ENCODE measurements at places on chromosomes 5 and 9.
A peak's percentile ranks its signal among the peaks of the same experiment; 100 is the strongest.

DNA sequence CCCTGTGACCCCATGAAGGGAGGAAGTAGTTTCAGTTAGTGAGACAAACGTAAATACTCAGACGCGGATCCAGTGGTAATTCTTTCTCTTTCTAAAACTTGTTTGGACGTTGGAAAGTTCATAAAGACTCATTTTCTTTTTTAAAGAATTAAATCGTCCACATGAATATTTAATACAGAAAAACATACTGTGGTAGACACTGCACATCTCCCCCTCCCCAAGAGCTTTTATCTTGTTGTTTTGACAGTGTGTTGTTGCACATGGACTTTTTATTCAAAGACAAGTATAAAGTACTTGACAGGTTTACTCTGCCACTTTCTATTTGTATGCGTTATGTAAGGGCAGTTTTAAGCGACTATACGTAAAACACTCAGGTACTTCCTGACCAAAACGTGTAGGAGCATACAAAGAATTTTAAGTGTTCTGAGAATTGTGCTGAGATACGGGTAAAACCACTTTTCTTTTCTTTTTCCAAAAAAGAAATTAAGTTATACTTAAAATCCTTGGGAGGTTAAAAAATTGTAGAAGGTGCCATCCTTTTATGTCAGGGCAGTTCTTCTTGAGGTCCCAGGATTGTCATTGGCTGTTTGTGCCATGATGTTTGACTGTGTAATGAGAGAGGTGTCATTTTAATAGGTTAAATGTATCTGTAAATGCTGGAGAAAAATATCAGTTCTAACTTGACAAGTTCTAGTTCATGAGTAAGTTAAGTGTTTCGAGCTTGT, 1.3 kb downstream of the NIPBL start:
- no peak for DNase-seq

GRCh38 chr9:114299286-114300152, 23.4 kb upstream of the ORM1 start:
- DNase-seq, result no peak

DNA sequence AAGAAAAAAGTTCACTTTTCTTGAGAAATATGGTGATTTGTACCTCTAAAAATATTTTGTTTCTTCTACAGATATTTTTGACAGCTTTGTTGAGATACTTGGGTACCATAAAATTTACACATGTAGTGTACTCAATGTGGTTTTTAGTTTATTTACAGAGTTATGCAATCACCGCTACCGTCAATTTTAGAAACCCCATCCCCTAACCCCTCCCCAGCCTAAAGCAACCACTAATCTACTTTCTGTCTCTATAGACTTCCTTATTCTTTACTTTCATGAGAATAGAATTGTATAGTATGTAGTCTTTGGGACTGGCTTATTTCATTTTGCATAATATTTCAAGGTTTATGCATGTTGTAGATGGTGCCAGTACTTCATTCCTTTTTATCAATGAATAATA, 45.0 kb upstream of the TDRD7 start:
- DNase-seq, result no peak

- DNase-seq, result no peak
Observed at GRCh38 chr5:42614509-42614908, 142.1 kb upstream of the CCDC152 start.

DNA sequence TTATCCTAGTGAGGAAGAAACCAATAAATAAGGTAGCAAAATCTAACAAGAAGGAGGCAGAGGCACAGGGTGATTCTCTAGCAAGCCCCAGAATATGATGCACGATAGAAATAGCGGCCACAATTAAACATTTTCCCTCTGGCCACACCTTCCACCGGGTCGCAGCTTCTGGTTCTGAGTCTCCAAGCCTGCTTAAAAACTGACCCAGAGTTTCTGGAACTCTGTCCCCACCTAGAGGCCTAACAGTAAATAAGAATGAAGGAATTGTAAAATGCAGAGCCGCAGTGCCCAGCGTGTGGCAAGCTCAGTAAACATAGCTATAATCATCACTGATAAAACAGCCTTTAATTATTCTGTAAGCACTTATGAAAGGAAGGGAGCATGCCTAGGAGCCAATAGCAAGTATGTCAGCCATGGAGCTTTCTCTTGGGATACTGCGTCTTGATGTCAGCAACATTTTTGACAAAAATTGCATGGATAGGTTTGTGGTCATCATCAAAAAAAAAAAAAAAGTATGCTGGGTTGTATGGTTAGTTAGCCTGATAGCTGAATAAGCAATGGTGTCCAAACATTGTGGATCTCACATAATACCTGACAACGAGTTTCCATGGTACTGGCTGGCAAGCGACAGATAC, 465.5 kb downstream of the DNAH5 start:
- DNase-seq, result peak; percentile 15

- DNase-seq, result no peak
Observed at GRCh38 chr5:20353499-20353898, 365.5 kb upstream of the CDH18 start.

DNA sequence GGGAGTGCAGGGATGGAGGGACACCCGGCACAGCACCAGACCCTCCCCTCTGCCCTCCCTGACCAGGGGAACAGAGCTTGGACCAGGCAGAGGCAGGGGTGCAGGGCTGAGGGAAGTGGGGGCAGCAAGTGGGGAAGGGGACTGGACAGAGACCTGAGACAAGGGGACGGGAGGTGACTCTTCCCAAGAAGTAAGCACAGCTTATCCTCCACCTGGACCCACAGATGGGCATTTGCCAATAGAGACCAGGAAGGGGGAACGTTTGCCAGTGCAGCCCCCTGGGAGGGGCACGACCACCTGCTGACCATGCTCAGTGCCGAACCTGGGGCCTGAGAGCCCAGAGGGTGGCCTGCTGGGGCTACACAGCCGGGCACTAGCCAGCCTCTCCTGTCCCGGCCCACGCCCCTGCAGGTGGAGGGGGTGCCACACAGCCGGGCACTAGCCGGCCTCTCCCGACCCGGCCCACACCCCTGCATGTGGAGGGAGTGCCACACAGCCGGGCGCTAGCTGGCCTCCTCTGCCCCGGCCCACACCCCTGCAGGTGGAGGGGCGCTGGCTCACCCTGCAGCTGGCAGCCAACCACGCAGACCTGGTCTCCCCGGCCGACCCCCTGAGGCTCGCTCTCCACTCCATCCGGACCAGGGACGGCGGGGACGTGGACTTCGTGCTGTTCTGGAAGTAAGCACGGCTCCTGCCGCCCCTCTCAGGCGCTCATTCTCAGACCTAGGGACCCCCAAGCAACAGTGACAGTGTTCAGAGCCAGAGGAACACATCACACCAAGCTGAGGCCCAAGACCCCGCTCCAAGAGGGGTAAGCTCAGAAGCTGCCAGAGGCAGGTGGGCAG, 24.3 kb downstream of the GLT6D1 start:
- DNase-seq, result no peak

GRCh38 chr5:150081541-150082283, 4.6 kb downstream of the CSF1R start:
- no peak for DNase-seq

DNA sequence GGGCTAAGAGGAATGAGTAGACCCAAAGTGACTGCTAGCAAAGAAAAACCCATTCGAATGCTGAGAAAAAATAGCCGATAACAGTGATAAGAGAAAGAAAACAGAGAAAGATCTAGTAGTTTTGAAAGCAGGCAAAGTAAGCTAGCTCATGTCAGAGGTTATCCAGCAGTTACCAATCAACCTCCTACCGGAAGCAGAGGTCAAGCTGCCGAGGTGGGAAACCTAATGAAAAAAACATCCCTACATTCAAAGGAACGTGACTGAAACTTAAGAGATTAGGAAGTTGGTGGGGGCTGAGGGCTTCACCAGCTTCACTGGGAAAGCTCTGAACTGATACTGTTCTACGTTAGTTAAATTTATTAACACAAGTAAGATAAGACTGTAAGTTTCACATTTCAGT, 32.6 kb downstream of the SSBP2 start:
- DNase-seq, result no peak

DNA sequence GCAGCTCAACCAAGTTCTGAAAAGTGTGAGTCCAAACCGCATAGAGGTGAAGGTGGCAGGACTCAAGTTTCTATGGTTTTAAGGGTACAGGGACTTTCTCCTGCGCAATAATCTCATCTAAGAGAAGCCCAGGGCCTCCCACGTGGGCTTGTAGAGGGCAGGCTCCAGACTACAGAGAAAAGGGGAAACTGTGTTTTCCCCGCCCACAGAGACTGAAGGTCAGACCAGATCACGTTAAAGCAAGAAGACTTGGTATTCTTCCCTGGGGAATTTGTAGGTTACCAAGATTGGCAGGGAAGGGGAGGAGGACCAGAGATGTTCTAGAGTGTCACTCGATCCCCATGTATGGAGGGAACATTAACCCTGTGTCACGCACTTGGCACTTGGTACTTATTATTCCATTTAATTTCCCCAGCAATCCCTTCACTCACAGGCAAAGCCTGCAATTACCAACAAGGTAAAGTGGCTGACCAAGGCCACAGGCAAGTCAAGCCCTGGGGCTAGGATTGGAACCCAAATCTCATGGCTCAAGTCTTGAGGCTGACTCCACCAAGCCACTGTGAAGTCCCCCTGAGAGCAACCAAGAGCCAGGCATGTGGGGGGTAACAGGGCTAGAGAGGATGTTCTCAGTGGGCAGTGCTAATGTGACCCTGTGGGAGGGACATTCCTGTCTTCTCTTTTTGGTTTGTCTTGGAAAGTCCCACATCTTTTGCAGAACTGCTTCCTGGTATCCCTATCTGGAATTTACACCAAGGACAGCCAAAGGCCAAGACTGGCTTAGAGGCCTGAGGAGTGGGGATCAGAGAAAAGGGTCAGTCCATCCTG, 18.3 kb upstream of the NEK6 start:
- no peak for DNase-seq

DNA sequence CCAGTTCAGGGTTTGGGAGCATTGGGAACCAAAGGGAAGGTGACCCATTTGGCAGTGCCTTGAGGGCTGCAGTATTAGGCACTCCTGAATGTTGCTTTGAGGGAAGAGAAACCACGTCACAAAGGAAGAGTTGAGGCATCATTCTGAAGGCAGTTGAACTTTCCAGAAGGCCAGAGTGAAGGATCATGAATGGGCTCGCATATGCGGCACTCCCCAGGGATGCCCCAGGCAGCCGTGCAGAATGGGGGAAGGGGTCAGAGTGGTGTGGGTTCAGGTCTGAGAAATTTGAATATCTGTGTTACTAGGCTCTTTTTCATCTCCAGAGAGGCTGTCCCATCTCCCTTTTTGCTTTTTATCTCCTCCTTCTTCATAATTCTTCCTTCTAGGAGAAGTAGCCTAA, 60.6 kb upstream of the HMHB1 start:
- DNase-seq, result no peak

GRCh38 chr5:80810425-80810824, 149.7 kb upstream of the RASGRF2 start:
- DNase-seq, result no peak

- no peak for DNase-seq
Observed at GRCh38 chr5:149775785-149776184, 45.7 kb downstream of the PPARGC1B start.

- no peak for DNase-seq
Observed at GRCh38 chr9:129640086-129640870, 1.7 kb downstream of the ASB6 start.

DNA sequence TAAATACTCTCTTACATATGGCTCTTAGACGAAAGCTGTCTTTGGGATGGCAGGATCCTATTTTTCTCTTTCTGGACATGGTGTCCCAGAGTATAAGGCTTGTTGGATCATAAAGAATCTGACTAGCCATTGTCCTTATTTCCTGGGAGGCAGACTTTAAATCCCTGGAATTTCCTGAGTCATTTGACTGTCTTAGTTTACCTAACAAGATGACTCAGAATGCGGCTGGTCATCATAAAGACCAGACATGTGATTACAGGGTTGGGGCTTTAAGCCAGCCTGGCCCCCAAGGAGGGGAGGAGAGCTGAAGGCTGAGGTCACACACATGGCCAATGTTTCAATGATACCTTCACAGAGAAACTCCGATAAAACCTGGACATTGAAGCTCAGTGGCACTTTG, 37.2 kb downstream of the FAM240B start:
- peak; percentile 79 for DNase-seq

DNA sequence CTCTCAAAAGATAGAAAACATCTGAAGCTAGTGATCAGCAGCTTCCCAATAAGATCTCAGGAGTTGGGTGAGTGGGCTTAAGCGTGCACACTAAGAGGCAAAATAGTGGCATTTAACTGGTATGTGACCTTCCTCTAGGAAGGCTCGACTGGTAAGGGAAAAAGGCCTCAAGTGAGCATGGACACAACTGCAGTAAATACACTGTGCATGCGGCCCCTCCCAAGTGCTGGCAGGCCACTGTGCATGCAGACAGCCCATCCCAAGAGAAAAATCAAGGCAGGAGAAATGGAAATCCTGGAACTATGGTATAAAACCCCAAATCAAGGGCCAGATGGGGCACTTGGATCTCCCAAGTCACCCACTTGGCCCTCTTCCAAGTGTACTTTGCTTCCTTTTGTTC, 112.7 kb downstream of the SMC2 start:
- DNase-seq, result no peak

DNA sequence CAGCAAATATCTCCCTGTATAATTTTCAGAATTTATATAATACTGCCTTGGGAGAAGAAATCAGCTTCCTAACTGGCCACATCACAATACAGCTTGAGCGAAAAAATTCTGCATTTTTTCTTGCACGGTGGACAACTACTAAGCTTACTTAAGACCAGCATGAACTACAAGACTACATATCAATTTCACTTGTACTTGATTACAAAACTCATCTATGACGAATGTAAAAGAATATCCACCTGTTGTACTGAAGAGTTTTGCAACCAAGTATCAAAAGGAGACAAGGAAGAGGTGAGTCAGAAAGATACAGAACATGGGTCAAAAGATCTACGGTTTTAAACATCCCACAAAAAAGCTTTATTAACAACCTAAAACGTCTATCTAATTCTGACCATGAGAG, 279.4 kb downstream of the BNC2 start:
- DNase-seq, result no peak

DNA sequence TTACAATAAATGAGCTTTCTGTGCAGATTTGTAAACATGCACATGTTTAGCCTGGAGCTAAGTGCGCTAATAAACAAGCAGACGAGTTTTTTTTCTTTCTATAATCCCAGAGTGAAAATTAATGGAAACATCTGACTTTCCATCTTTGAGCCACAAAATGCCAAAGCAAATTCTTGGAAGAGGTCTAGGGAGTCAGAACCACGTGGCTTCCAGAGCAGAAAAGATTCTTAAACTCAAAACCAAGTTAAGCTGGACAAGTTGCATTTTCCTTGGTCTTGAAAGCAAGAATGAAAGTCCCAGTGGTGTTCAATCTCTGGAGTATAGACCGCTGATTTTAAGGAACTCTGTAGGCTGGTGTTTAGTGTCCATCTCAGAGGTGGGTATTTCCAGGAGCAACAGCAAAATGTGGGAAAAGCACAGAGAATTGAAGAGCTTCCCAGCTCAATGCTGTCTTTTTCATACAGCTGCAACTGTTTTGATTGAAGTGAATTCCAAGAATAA, 71.4 kb downstream of the MYO10 start:
- DNase-seq, result no peak

- no peak for DNase-seq
Observed at GRCh38 chr5:91562922-91563321, 179.8 kb upstream of the ARRDC3 start.

Data from iPS DF 19.7 (cell line).